ENCODE measurements at places on chromosomes 11 and 22.

- peak; percentile 67 for DNase-seq
Measured at GRCh38 chr11:18650859-18651557, 16.9 kb upstream of the SPTY2D1 start.

- peak; percentile 68 for DNase-seq
Measured at GRCh38 chr22:45310331-45310976, 720 bp downstream of the FAM118A start.

DNA sequence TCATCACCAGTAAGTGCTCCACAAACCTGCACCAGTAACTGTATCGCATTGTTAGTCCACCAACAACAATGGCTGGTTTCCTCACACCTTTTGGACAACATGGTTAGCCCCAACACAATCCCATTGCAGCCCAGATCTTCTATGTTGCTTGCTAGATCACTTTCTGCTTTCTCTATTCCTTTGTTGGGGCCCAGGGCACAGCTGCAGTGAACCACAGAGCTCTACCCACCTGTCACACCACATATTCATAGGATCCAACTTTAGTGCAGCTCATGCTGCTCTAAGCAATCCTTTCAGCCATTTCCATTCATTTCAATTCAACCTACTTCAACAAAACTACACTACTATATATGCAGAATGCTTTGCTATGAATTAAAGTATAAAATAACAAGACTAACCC, 364.3 kb downstream of the DCDC1 start:
- DNase-seq, result no peak

GRCh38 chr11:124801636-124802312, 1.6 kb upstream of the MSANTD2 start:
- no peak for DNase-seq

DNA sequence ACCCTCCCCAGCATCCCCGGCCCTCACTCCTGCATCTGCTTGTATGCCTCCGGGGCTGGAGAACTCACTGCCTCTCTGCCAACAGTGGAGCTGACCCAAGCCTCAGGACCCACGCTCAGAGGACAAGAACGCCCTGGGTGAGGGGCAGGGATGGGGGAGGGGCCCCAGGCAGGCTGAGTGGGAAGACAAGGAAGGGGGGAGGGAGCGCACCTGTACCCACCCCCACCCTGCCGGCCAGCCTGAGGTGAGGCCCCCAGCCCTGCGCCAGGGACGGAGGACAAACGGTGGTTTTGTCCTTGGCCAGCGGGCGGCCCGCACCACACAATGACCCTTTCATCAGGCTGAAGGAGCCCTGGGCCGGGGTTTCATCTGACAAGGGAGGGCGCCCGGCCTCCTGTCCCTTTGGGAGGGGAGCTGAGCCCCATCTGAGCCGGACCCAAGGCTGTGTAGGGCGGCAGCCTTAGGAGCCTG, 10.0 kb downstream of the WNT7B start:
- no peak for DNase-seq
